ENCODE measurements at places on chromosomes 13 and 19. TPM values are rescaled to one million over a fixed set of nuclear protein-coding genes. Genes with fewer than 3 reads are reported as not detected.

DNA sequence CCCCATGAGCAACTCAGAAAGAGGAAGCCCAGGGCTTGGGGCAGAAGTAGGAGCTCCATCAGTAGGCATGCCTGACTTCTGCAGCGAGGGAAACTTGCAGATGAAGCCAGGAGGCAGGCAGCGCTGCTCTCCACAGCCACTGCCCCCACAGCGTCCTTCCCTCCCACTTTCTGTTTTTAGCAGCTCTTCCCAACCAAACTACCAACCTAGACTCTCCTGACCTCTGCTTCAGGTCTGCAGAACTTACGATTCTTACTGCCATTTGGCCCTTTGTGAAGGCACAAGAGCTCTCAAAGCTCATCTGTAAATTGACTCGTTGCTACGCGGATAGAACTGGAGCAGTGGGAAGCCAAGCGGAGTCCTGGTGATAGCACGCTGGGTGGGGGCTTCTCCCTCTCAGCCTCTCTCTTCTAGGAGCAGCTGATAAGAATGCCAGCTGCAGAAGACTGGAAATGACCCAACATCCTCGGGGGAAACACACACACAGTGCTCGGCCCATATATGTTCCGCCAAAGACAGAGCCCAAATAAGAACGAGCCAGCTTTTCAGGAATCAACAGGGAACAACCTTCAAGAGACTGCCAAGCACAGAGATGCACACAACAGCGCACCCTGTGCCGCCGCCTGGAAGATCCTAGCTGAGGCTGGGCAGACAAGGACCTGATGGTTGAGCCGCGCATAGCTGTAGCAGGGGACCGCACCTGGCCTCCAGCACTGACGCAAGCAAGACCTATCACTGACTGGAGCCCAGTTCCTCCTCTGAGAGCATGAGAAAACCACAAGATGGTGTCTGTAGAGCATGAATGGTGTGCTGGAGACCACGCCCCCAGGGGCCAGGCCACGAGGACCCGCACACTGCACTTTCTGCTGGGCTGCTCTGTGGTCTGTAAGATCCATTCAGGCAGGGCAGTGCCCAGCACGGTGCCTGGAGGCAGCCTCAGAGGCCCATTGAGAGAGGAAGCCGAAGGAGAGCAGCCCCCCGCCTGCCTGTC lies 15.9 kb upstream of the SLC35E1 start:
- DNase-seq = no peak

GRCh38 chr13:23654111-23655110 lies 84.2 kb downstream of the TNFRSF19 start:
- no peak for DNase-seq

DNA sequence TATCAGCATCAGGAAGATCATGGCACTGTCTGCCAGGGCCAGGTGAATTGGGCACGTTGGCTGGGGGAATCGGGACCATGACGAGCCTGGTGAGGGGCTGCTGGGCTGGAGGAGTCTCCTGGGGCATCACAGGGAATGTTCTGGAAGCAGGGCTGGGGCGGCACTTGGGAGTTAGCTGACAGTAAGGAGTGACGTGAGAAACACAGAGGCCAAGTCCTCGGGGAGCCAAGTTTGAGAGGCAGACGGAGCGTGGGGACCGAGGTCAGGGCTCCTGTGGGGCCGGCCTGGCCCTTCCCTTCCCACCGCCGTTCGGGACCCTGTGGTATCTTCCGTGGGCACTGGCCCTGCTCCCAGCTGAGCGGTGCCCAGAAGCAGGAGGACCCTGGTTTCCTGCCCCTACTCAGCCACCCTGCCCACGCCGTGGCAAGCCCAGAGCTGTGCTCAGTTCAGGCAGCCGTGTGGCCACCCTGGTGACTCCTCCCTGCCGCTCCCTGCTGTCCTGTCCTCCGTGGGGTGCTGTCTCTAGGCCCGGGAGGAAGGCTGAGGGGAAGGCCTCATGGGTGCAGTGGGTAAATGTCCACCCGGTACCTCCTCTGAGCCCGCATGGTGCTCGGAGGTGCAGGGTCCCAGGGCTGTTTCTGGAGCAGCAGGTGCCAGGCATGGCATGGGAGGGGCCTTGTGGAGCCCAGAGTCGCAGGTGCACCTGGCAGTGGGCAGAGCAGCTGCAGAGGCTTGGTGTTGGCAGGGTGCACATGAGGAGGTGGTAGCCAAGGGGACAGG lies 25.2 kb downstream of the CRTC1 start:
- no peak for DNase-seq

DNA sequence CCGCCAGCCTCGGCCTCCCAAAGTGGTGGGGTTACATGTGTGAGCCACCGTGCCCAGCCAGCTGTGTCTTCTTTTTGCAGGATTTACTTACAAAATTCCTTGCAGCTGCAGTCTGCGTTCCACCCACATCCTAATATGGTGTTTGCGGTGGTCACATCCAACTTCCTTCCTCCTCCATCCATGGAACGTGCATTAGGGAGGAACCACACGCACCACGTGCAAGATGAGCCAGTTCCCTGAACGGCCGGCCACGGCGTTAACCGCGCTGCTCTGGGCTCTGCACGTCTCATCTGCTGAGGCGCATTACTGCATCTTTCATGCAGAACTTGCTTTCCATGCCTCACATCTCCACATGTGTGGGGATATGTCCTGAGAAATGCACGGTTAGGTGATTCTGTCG lies 13.0 kb upstream of the SIGLEC11 start:
- DNase-seq = no peak

DNA sequence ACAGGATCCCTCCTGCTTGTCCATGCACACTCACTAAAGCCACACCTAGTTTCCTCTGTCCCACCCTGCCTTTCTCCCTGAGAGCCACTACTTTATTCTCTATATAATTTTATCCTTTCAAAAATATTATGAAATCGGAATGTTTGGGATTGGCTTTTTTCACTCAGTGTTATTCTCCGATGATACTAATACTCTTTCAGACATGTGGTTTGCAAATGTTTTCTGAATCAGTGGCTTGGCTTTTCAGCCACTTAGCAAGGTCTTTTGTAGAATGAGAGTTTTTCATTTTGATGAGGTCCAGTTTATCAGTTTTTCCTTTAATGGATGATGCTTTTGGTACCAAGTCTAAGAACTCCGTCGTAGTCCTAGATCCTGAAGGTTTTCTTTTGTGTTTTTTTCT lies 11.6 kb downstream of the SPATA13 start:
- DNase-seq = no peak

- no peak for DNase-seq
These were observed 600.0 kb downstream of the KCTD12 start for GRCh38 chr13:76286178-76286577.

DNA sequence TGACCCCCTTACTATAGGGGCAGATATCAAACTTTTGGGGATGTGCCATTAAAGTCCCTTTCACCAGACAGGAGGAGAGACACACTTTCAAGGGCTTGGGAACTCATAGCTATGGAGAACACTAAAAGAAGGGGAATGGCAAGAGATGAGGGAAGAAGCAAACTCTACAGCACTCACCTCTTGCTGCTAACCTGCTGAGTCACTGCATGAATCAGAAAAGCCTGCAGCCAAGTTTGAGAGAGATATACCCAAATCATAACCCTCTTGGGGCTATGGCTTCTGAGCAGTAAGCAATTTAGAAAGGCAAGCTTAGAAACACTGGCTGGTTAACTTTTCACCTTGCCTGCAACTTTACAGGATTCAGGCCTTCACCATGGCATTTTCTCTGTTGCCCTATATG lies 1028.0 kb downstream of the UQCRFS1 start:
- no peak for DNase-seq

DNA sequence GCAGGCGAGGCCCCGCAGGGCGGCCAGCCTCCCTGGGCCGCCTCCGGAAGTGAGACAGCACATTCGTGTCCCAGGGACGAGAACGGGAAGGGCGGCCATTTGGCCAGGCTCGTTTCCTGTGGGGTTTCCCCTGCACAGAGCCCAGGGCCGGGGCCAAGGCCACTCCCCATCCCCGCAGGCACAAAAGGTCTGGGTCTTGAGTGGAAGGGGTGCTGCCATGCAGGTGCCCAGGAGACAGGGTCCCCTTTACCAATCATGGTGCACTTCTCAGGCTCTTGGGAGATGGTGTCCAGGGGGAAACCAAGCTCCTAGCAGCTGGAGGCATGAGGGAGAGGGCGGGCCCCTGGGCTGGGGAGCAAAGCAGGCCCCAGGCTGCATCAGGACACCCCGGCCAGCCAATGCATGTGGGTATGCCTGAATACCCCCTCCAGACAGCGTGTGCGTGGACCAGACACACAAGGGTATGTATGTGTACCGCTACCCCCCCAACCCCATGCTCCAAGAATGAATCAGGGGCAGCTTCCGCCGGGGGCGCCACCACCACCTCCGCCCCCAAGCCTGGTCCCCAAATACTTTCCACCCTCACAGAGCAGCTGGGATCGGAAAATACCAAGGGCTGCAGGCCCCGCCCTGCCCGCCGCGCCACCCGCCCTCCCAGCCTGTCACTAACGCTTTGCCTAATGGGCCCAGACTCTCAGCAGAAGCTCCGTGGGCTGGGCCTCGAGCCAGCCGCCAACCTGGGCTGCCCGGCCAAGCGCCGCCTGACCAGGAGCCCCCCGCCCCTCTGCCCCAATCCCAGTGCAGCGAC lies 37.6 kb upstream of the NANOS3 start:
- DNase-seq = peak; percentile 44

GRCh38 chr13:27924529-27925141 lies 4.8 kb downstream of the PDX1 start:
- peak; percentile 42 for DNase-seq

- DNase-seq = no peak
These were observed 42.7 kb downstream of the BRD4 start for GRCh38 chr19:15289673-15290072.

DNA sequence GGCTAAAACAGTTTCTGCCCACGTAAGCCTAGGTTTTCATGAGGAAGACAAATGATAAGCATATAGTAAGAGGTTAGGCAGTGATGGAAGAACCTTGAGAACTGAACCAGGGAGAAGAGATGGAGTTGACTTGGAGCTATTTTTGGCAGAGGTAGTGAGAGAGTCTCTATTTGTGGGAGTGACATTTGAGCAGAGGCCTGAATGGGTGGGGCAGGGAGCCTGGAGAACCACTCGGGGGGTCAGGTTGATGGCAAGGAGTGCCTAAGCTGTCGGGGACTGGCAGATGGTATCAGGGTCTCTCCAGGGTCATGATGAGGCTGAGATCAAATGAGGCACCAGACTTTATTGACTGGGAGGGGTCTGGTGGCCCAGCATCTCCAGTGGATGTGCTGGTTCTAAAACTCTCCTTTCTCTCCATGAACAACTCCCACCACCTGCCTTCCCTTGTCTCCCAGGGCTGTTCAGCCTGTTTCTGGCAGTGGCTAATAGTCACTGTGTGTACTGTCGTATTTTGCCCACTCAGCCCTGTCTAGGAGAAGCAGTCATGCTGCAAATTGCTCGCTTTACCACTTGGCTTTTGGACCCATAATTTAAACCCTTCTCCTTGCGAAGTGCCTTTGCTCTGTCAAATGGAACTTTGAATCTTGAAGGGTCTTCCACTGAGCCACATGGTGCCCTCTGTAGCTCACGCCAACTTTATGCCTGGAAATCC lies 3.6 kb downstream of the MAU2 start:
- DNase-seq = no peak

DNA sequence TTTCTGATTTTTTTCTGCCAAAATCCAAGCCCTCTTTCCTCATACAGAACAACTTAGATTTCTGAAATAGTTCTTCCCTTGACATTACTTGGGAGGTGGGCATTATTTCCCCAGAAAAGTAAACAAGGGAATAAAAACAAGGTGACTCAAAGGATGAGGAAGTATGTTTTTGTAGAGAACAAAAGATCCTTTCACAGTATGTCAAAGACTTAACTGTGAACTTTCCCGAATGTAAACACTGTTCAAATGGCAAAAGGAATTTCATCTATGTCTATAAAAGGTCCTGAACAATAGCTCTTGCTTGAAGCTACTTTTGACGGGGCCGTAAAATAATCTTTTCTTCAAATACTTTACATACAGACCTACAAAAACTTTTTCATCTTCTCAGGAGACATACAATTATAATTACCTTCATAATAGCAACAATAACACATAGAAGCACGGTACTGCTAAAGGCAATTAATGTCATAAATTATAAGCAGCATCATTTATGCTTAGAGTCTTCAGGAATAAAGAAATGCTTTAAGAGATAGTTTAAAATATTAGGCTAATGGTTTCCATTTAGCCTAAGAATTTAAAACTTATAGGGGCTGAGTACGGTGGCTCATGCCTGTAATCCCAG lies 191.1 kb downstream of the RGCC start:
- no peak for DNase-seq

DNA sequence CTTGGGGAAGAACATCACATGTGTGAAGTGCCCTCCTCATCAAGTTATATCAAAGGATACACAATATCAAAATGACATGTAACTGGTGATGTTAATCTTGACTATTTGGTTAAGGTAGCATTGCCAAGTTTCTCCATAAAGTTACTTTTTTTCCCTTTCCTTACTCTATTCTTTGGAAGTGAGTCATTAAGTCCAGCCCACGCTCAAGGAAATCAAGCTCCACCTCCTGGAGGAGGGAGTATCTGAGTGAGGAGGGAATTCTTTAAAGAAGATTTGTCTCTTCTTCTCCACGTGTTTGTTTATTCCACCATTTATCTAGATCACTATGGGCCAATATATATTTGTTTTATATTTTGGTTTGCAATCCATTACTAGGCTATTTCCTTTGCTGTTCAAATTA lies 33.6 kb upstream of the FNDC3A start:
- DNase-seq = no peak

GRCh38 chr19:920051-920864 lies 3.1 kb downstream of the KISS1R start:
- peak; percentile 46 for DNase-seq

DNA sequence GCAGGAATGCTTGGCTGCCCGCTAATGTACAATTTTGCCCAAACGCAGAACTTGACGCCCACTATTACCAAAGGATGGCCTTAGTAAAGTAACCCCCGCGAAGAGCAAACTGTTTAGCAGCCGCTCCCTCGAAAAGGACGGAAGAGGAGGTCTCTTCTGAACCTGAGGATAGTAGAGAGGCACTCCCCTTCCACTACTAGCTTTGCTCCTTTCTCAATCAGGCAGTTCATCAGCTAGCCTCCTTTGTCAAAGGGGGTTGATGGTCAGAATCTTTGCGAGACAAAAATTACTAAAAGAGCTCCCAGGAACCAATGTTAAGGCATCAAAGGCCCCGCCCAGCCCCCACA lies 534 bp downstream of the CAB39L start:
- peak; percentile 48 for DNase-seq

- no peak for DNase-seq
These were observed 40.5 kb downstream of the USP12 start for GRCh38 chr13:27130979-27131623.

- DNase-seq = no peak
These were observed 132.1 kb downstream of the RGCC start for GRCh38 chr13:41589434-41589833.

GRCh38 chr13:76223999-76224398 lies 587.9 kb downstream of the LMO7 start:
- DNase-seq = no peak

- no peak for DNase-seq
These were observed 16.6 kb downstream of the CKM start for GRCh38 chr19:45306040-45306439.

DNA sequence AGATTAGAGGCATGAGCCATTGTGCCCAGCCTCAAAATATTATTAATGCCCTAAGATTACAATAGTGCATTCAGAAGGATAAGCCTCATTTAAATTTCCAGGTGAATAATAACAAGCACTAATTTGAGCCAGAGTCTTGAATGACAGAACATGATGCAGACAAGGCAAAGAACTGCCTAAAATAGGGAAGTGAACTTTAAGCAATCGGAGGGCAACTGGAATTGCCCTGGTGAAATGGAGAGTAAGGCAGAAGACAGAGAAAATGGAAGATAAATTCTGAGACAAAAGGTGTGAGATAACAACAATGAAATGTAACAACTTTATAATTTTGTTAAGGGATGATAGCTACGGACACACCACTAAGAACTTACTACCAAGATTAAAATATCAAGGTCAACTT lies 199.9 kb downstream of the DIAPH3 start:
- DNase-seq = no peak

The PEAK3 gene
- total RNA-seq = not detected

The CEACAM8 gene
- total RNA-seq = not detected

The EDNRB gene
- 2.2 TPM for total RNA-seq

Data from neural progenitor cell (in vitro differentiated cells).